A549 (cell line): ENCODE measurements at places on chromosomes 5 and 9.
A peak's percentile ranks its signal among the peaks of the same experiment; 100 is the strongest.

GRCh38 chr5:132777209-132778069 is at the start of gene SEPTIN8:
Gene SEPTIN8 (minus strand): TSS chr5:132777239. CDS start chr5:132777137, 102 bp downstream.
- DNase-seq: peak; percentile 70

DNA sequence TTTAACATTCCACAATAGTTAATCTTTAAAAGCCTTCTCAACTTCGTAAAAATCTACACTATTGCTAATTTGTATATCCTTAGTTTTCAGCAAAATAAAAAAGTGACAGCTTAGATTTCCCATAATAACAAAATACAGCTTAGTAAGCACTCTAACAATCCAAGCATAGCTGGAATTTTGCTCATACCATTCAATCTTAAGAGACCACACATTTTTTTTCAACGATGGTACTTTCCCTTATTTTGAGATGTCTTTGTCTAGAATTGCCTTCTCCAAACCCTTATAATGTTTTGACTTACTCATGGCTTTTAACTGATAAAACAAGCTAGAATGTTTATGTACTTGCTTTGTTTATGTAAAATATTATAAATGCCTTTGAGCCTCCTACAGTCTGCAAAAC is 65.6 kb downstream of the HOMER1 start:
- no peak for DNase-seq

- DNase-seq: no peak
Observed at GRCh38 chr9:125574126-125574877, 132.7 kb downstream of the MAPKAP1 start.

DNA sequence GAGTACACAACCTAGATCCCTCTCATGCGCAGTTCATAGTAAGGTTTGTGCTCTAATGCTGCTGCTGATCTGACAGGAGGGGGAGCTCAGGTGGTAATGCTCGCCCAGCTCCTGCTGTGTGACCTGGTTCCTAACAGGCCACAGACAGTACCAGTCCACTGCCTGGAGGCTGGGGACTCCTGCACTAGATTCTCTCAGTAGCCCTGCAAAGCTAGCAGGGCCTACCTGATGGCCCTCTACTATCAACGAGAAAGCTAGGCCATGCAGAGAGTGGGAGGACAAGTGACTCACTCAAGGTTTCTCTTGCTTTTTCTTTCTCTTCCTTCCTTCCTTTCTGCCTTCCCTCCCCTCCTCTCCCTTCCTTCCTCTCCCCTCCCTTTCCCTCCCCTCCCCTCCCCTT is 55.1 kb upstream of the TEX48 start:
- DNase-seq: no peak

DNA sequence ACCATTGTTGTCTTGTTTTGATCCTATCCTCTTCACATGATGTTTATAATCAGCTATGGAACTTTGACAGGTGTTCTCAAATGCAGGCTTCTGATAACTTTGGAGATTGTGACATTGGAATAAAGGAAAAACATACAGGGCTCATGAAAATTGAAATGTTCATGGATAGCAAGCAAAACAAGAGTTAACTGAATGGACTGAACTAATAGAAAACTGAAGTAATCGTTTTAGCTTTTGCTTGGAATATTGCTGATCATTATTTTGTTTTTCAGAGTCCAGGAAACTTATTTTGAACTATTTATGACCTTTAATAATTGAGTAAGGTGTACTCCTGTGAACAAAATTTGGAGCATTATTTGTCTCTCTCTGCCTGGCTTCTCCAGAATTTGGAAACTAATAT is 436.7 kb upstream of the CDH9 start:
- no peak for DNase-seq

DNA sequence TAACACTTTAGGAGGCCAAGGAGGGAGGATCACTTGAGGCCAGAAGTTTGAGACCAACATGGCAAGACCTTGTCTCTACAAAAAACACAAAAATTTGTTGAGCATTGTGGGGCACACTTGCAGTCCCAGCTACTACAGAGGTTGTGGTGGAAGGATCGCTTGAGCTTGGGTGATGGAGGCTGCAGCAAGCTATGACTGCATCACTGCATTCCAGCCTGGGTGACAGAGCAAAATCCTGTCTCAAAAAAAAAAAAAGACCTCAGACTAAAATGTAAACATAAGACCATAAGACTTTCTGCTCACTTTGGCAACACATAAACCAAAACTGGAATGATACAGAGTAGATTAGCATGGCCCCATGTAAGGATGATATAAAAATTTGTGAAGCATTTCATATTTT is 24.6 kb upstream of the NANS start:
- DNase-seq: no peak

GRCh38 chr9:113488490-113488889 is 25.0 kb downstream of the RGS3 start:
- no peak for DNase-seq

GRCh38 chr9:136628268-136628667 is 34.4 kb upstream of the EGFL7 start:
- no peak for DNase-seq

GRCh38 chr9:112361601-112362000 is 18.3 kb upstream of the HSDL2 start:
- DNase-seq: no peak

GRCh38 chr5:4969351-4969750 is 170.8 kb upstream of the ADAMTS16 start:
- no peak for DNase-seq

DNA sequence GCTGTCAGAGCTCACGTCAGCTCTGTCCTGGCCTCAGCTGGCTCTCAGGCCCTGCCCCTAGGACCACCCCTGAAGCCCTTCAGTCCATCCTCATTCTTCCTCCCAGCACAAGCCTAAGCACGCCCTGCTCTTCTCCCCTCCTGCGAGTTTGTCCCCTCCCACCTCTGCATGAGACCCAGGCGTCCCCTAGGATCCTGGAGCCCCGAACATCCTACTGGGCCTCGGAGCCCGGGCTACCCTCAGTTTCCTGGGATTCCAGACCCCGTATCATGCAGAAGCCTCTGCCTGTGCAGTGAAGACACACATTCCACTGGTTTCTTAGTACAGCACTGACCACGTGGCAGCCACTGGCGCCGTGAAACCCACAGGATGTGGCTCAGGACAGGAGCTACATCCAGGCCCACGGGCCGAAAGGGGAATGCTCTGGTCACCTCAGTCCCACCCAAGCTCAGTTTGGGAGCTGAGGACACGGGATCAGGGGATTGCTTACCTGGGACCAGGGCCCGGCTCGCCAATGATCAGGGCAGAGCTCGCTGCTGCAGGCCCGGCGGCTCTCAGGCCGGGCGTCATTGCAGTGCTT is 64.2 kb downstream of the ZNF354C start:
- no peak for DNase-seq

GRCh38 chr5:143016777-143017516 is 246.8 kb downstream of the ARHGAP26 start:
- no peak for DNase-seq

DNA sequence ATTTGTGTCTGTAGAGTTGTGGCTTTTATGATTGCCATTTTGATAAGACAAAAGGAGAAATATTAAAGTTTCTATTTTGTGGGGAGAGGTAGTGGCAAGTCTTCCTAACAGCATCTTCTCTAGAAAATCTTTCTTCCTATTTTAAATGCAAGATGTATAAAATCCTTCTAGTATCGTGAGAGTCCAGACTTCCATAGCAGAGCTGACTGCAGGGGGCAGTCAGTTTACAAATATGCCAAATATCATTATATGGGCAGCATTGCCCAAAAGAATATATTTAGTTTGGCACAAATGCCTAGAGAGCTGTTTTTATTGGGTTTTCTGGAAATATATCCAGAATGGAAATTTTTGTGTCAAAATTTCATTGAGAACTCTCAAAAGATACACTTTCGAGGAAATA is 82.1 kb upstream of the ALDH1A1 start:
- no peak for DNase-seq

- no peak for DNase-seq
Observed at GRCh38 chr5:14816374-14816998, 55.1 kb downstream of the ANKH start.

DNA sequence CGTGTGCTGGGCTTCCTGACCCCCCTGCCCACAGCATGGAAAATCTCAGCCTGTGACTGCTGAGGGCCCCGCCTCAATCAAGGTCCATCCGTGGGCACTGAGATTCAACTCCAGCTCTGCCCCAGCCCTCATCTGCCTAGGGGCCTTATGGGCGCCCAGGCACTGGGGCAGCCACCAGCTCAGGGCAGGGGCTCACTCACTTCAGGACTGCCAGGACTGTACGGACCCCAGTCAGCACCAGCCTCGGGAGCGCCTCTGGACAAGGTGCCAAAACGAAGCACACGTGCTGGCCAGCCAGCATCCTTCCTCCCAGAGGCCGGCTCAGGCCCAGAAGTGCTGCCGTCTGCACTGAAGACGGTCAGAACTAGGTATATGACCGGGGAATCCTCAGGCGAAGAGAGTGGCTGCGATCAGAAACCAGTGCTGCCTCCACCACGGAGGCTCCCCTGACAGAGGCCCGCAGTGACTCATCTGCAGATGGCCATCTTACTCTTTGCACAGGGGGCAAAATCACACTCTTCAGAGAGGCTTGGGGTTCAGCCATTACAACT is 19.6 kb downstream of the CLPTM1L start:
- no peak for DNase-seq

GRCh38 chr9:20538956-20539355 is 83.3 kb downstream of the MLLT3 start:
- no peak for DNase-seq

DNA sequence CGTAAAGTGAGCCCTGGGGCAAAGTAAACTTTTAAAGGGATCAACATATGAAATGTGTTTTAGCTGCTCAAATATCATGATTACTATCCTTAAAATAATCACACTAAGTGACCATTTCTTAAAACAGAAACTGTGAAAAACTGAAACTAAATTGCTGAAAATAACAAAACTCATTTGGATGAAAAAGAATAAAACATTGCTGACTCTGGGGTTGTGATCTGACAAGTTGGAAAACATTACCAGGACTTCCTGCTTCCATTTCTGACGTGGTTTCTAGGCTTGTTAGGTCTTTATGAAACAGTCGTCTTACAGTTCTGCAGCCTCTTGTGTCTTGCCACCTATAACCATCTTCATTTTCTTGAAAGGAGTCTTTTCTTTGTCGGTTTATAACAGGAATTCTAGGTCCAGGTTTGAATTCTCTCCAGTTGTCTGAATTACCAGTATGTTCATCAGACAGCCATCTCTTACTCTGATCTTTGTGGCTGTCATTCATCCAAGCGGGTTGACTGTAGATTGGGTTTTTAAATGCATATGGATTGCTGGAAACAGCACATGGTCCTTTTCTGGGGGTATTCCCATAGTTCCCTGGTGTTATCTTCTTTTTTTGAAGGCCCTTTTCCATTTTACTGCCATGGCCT is 1.7 kb downstream of the TUT7 start:
- DNase-seq: no peak

DNA sequence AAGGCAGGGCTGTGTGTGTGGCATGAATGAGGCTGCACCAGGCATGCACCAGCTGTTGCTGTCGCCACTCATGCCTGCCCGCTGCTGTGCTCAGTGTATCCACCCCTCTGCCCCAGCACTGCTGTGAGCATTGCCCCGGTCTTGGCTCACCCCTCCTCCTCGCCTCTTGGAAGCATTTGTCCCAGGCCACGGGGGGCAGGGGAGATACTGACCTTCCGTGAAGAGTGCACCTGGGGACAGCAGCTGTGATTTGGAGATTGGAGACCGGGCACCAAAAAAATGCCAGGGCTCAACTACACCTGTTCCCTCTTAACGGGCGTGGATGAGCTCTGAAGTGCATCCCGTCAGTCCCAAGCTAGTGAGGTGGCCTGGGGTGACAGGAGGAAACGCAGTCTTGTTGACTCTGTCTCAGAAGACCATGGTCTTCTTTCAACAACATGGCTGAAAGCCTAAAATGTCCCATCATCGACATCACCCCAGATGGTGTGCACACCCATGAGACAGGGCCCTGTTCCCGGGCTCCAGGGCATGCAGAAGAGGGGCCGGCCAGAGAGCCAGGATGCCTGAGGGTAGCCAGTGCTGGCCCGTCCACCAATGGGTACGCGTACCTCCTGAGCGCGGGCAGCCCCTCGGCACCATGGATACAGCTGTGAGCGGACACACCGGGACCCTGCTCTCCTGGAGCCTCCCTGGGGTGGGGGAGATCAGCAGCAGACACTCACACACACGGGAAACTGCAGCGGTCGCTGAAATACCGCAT is 115.8 kb downstream of the COL5A1 start:
- DNase-seq: no peak

- DNase-seq: no peak
Observed at GRCh38 chr5:124289641-124290311, 456.7 kb downstream of the ZNF608 start.

DNA sequence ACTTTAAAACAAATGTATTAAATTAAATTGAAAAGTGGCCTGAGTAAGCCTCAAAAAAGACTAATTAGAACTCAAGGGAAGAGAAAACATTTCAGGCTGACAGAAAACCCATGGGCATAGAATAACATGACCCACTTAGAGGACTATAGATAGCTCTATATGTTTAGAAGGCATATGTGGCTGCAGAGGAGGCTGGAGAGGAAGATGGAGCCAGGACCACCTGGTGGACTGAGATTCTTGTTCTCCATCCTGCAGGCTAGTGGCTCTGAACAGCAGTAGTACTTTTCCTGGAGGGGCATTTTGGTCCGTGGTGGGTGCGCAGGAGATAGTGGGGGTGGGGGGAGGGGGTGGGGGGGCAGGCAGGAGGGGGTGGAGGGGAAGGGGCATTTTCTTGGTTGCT is 10.3 kb upstream of the NPR2 start:
- no peak for DNase-seq

DNA sequence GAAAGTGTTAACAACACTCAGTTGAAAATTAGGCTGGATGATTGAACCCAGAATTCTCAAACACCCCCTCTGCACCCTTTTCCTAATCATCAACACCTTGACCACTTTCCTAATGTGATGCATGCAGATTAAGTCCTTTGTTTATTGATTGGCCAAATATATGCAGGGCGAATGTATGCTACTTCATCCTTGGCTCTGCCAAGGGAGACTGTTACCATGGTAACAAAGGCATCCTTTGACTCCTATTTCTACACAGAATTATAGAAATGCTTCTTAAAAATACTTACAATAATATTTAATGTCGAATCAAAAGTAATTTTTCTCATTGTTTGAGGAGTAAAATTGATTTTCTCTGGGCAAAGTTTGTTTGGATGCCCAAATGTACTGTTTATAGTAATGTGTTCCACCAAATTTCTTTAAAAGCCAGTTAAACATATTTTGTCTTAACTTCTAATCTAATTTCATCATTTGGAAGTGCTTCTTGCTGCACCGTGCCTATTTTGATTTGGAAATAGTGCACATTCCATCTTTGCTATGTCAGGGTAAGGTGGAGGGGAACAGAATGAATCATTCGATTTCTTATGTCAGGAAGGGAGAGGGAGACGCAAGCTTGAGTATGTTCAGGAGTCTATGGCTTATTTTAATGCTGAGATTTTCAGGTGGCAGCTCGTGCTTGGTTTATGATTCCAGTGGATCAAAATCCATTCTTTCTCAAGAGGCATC is 1384.3 kb upstream of the WWC1 start:
- DNase-seq: no peak

DNA sequence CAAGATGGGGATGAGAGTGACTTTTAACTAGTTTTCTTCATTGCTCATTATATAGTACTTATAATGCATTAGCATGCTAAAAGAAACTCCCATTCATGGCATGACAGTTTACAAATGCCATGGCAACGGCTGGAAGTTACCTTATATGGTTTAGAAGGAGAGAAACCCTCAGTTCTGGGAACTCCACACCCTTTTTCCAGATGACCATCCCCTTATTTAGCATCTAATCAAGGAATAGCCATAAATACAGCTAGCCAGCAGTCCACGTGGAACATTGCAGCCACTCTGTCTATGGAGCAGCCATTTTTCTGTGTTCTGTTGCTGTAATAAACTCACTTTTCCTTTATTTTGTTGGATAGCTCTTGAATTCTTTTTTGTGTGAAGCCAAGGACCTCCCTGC is 1137.8 kb downstream of the CDH18 start:
- no peak for DNase-seq
